Stimulated activated naive CD4-positive, alpha-beta T cell treated with Interleukin-2 at 50 U/mL for 16 hours (primary cell): ENCODE measurements at places on chromosomes 7 and 10.

- no peak for DNase-seq
Observed at GRCh38 chr7:44223362-44224079, 22.7 kb downstream of the YKT6 start.

DNA sequence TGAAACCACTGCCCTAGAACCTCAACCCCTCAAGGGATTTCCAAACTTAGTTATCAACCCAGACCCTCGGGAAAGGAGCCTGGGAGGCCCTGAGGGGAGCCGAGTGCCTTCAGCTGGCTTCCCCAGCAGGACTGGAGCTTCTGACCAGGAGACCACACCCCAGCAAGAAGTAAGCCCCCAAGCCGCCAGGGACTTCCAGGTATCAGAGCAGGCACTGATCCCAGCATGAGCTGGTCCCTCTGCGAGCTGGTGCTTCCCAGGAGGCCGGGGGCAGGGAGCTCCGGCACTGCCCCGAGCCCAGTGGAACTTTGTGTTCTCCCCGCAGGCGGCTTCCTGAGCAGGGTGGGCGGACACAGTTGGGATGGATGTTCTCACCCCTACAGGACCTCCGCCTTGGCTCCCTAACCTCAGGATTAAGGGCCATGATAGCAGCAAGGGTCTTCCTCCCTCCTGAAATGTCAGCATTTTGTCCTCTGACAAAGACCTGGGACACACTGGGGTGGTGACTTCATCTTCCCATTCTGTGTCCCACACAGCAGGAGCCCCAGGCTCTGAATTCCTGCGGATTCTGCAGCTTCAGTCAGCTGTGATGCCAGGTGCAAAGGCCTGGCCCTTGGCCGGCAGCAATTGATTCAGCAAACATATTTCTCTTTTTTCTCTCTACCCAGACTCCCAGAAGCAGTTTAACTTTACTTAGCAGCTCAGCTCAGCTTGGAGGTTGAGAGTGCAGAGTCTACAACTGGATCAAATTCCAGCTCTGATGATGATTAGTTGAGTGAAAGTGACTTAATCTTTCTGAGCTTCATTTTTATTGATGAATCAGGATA lies 11.6 kb downstream of the ATP6V0E2 start:
- DNase-seq = no peak

DNA sequence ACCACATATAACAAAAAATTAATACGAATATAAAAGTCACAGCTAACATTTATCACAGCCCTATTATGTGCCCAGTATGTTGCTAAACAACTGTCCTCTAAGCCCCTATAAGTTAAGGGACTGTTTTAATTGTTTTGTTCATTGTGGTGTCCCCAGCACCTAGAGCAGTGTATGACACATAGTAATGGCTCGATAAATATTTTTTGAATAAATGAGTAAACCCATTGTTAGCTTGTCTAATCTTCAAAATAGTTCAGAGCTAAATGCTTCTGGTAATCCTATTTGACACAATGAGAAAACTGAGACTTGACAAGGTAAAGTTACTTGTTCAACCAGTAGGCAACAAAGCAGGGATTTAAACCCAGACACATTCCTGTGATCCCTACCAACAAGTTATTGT lies 78.4 kb upstream of the NEUROD6 start:
- no peak for DNase-seq

DNA sequence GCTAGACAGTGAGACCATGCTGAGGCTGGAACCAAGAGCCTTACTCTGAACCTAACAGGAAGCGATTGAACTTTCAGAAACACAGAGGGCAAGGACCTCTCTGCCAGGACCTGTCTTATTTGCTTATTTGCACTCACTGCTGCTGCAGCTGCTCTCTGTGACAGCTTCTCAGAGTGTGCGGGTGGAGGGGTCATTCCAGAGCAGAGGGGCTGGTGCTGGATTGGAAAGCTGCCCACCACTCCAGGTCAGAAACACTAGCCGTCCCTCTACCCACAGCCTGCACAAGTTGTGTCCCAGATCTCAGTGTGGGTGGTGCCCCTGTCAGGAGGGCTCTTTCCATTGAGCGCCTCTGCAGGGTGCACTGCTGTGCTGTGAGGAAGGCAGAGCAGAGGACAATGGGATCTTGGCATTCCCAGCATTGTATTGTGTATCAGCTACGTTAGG lies 126.2 kb downstream of the CCNY start:
- DNase-seq = no peak

DNA sequence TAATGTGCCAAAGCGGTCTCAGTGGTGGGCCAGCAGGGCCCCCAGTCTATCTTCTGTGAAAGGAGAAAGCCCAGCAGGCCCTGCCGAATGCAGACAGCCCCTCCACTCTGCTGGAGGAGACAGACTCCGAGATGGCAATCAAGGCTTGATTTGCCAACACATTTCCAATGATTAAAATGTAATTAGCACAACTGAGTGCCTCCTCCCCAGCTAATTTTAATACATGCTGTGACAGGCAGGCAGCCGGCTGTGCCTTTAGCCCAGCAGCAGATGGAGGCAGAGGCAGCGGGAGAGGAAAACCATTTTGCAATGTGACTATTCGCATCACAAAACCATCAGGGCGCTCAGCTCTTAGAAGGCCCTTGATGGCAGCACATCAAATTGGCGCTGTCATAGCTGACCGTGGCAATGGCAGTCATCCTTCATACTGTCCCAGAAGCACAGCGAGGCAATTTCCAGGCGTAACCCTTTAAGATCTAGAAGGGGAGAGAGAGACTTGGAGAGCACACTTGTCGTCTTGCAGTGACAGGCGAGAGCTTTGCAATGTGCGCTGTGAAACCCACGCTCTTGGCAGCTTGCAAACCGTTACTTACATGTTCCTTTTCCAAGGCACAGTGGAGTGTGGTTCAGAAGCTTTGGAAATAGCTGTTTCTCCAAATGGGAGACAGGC lies 714.8 kb upstream of the GALNT17 start:
- no peak for DNase-seq

- no peak for DNase-seq
Observed at GRCh38 chr7:78014401-78014800, 215.8 kb downstream of the PHTF2 start.

DNA sequence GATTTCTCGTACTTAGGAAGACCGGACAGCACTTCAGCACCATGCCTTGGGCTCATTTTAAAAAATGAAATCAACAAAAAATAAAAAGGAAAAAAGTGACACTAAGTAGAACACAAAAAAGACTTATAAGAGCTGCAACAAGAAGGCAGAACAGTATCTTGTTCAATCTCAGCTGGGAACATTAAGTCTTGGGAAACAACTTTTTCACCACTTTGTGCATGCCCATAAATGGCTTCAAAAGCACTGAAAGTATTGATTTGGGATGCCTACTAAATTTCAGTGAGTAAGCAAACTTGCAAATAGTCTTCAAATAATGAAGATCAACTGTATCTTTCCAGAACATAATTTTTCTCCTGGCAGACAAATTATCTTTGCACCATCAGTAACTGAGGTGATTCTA lies 489.3 kb downstream of the NXPH1 start:
- DNase-seq = no peak

DNA sequence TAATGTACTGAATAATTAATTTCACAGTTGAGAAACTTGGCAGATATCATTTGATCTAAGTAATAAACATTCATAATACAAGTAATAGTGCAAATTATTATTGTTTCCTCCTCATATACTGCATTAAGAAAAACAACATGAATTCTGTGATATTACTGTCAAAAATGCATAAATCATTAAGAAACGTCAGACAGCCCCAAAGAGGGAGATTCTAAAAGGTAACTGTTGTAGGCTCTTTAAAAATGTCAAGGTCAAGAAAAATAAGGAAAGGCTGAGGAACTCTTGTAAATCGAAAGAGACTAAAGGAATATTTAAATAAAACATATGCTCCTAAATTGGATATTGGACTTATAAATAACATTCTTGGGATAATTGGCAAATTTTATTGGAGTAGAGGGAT lies 67.9 kb downstream of the CABCOCO1 start:
- DNase-seq = no peak

DNA sequence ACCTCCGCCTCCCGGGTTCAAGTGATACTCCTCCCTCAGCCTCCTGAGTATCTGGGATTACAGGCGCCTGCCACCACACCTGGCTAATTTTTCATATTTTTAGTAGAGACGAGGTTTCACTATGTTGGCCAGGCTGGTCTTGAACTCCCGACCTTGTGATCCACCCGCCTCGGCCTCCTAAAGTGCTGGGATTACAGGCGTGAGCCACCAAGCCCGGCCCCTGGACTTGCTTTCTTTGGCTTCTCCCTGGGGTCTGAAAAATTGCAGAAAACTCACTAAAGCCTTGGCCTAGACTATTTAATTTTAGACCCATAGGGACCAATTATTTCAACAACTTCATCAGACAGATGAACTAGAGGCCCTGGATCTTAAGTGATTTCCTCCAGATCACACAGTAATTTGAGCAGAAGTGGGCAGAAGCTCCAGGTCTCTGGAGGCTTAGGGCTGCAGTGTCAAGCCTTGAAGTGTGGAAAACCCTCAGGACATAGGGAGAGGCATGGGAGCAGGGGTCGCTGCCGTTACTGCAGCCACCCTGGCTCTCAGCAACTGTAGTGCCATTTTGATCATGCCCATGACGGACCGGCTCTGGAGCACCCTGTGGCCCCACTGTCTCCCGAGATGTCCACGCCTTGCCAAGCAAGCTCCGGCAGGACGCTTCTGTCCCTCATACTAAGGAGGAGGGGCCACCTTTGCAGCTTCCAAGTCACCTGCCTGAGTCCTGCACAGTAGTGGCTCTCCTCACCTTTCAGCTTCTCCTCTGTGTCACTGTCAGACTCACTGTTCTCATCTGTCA lies 72.4 kb downstream of the DENND2A start:
- DNase-seq = no peak

GRCh38 chr7:21938463-21938862 lies 7.2 kb downstream of the CDCA7L start:
- no peak for DNase-seq

DNA sequence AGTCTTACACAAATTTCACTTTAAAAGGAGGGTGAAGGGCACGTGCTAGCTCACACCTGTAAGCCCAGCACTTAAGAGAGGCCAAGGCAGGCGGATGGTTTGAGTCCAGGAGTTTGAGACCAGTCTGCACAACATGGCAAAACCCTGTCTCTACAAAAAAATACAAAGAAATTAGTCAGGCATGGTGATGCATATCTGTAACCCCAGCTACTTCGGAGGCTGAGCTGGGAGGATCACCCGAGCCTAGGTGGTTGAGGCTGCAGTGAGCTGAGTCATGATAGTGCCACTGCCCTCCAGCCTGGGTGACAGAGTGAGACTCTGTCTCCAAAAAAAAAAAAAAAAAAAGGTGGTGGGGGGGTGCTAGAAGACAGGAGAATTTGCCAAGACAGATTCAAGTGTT lies 237.3 kb upstream of the KLF14 start:
- peak; percentile 74 for DNase-seq

GRCh38 chr10:31617757-31618156 lies 298.7 kb downstream of the ZEB1 start:
- DNase-seq = no peak

DNA sequence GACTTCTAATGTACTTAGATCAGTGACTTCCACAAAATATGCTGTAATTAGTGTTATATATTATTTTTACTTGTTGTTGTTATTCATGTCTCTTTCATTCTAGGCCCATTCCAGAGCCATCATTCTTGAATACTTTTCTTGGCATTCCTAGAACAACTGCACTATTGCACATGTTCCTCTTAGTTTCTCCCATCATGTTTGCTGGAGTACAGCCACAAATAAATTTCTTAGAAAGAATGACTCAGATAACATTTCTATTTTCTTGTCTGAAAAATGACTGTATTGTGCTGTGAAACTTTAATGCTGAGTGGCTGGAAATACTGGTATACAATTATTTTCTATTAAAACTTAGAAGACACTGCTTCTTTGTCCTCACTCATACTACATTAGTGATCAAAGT lies 651.0 kb upstream of the STEAP1 start:
- no peak for DNase-seq

GRCh38 chr7:46488607-46489006 lies 567.5 kb upstream of the IGFBP3 start:
- DNase-seq = no peak

GRCh38 chr10:72146071-72146470 lies 57.7 kb upstream of the SPOCK2 start:
- DNase-seq = no peak

GRCh38 chr7:127677433-127678230 lies 25.6 kb downstream of the SND1 start:
- DNase-seq = no peak

- no peak for DNase-seq
Observed at GRCh38 chr7:116583653-116584052, 58.8 kb downstream of the CAV1 start.

DNA sequence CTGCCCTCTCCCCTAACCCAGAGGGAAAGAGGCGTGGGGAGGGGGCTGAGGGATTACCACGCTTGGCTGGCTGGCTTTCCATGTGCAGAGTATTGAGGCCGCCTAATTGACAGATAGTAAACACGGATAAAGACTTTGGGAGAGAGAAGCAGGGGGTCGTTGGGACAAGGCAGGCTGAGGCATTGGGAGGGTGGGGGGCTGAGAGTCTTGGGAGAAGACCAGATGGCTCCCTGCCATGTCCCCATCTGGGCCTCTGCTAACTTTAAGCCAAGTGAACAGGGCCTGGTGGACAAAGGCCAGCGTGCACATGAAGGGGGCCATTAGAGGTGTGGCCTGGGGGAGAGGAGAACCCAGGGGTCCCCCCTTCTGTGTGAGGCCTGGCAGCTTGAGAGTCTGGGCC lies 55.4 kb upstream of the MXI1 start:
- no peak for DNase-seq

- no peak for DNase-seq
Observed at GRCh38 chr10:16949816-16950215, 132.6 kb upstream of the RSU1 start.
